Melanocyte of skin (primary cell): ENCODE measurements at places on chromosomes 2 and 18. TPM values are rescaled to one million over a fixed set of nuclear protein-coding genes. Genes with fewer than 3 reads are reported as not detected.

The DCDC2C gene
- total RNA-seq: not detected in 2 replicates

The GAL3ST2 gene
- total RNA-seq: not detected in 2 replicates

The SRD5A2 gene
- total RNA-seq: under 0.01 TPM in 1 of 2 replicates, not detected in the other

The ATP8B1 gene
- 1.4 and 2.9 TPM in 2 replicates for total RNA-seq

The ICOS gene
- total RNA-seq: 0.34 and 0.36 TPM in 2 replicates

The DSG1 gene
- not detected in 2 replicates for total RNA-seq

The HOXD12 gene
- 0.36 TPM in 1 of 2 replicates, not detected in the other for total RNA-seq

The LCT gene
- under 0.01 TPM in 2 replicates for total RNA-seq

The CTDP1 gene
- 23.3 and 23.4 TPM in 2 replicates for total RNA-seq

The MGAT4A gene
- 1.0 and 2.5 TPM in 2 replicates for total RNA-seq

The DLGAP1 gene
- total RNA-seq: 37.6 and 47.8 TPM in 2 replicates

The SIX3 gene
- total RNA-seq: not detected in 2 replicates

The ANKRD62 gene
- not detected in 2 replicates for total RNA-seq

The EMILIN1 gene
- 4.8 and 8.0 TPM in 2 replicates for total RNA-seq

The C2orf72 gene
- total RNA-seq: 0.36 TPM in 1 of 2 replicates, not detected in the other

The QPCT gene
- total RNA-seq: 560 and 684 TPM in 2 replicates
